ENCODE measurements at places on chromosomes 16 and 17.

DNA sequence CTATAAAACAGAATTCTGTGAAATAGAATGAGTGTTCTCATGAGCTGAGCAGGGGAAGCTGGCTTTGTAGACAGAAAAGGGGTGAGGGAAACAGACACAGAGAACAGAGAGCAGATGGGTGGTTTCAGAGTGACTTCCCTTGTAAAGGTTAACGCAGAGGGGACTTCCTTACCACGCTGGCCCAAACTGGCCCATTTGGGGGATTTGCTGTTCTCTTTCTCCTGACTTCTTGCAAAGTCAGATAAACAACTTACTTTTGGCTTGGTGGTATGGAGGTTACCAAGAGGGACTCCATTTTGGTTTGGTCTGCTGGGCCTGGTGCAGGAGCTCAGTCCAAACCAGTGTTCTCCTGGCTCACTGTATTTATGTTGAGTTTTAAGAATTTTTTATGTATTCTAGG lies 48.4 kb downstream of the SEC14L1 start:
- no peak for DNase-seq

- DNase-seq = no peak
These were observed 109.5 kb upstream of the CIBAR2 start for GRCh38 chr16:85221771-85222154.

GRCh38 chr17:2724784-2725164 lies 13.2 kb upstream of the CLUH start:
- DNase-seq = no peak

DNA sequence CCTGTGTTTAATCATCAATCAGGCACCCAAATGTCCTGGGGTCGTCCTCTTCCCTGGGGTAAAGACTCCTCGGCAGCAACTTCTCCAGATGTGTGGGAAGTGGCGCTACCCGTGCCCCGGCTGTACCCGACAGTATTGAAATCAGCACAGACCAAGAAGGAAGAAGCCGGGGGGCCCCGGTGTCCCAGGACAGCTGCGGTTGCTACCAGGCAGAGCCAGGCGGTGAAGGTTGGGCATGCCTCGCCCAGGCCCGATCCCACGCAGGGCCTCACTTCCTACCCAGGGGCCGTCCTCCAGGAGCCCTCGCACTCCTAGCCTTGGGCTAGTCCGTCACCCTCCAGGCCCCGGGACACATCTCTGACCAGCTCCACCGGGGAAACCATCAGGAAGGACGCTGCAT lies 9.0 kb upstream of the CCDC154 start:
- no peak for DNase-seq

- peak; percentile 92 for DNase-seq
These were observed 13.7 kb downstream of the ALOX12B start for GRCh38 chr17:8073627-8074484.

- DNase-seq = no peak
These were observed 529.1 kb downstream of the NPIPA7 start for GRCh38 chr16:16908077-16908476.

GRCh38 chr16:86761111-86762031 lies 183.0 kb downstream of the FOXL1 start:
- no peak for DNase-seq

- DNase-seq = no peak
These were observed 28.0 kb upstream of the GPRC5B start for GRCh38 chr16:19912455-19913339.

- no peak for DNase-seq
These were observed 515 bp upstream of the GOSR2 start for GRCh38 chr17:46922487-46922803.

- no peak for DNase-seq
These were observed 4.5 kb upstream of the DDX19B start for GRCh38 chr16:70294385-70295025.

GRCh38 chr16:88045820-88046303 lies 94.6 kb downstream of the BANP start:
- DNase-seq = no peak

DNA sequence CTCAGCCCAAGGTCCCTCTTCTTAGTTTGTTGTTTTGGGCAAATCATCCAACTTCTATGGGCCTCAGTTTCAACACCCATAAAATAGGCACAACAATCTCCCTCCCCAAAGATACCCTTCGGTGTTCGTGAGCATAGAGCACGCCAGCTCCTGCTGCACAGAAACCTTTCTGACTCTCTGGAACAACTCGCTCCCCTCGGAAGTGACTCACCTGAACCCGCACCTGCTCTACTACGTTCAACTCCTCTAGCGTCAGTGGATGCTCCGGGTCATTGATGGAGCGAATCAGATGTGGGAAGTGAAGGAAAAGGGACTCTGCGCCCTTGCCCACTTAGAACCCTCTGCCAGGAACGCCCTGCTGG lies 445 bp downstream of the CIAO2B start:
- DNase-seq = no peak

GRCh38 chr16:81739503-81739902 lies 39.6 kb upstream of the PLCG2 start:
- no peak for DNase-seq

DNA sequence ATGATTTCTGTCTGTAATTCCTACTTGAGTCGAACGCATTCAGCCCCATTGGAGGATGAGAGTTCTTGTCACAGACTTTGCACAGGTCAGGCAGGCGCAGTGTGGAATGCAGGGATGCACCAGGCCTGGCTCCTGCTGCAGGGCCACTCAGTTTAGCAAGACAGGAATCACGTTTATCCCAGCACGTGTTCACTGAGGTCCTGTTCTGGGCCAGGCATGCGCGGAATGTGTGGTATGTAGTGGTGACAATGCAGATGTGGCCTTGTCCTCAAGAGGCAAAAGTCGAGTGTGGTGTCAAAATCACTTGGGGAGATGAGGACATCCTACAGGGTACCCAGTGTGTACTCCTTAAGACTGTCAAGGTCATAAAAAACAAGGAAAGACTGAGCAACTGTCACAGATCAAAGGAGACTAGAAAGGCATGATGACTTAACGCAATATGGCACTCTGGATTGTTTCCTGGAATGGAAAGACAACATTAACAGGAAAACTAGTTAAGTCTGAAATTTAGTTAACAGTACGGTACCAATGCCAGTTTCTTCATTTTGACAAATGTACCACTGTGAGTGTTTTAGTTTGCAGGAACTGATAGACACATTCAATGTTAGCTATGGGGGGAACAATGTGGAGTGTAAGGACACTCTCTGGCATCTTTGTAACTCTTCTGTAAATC lies 121.5 kb upstream of the ADAMTS18 start:
- no peak for DNase-seq

DNA sequence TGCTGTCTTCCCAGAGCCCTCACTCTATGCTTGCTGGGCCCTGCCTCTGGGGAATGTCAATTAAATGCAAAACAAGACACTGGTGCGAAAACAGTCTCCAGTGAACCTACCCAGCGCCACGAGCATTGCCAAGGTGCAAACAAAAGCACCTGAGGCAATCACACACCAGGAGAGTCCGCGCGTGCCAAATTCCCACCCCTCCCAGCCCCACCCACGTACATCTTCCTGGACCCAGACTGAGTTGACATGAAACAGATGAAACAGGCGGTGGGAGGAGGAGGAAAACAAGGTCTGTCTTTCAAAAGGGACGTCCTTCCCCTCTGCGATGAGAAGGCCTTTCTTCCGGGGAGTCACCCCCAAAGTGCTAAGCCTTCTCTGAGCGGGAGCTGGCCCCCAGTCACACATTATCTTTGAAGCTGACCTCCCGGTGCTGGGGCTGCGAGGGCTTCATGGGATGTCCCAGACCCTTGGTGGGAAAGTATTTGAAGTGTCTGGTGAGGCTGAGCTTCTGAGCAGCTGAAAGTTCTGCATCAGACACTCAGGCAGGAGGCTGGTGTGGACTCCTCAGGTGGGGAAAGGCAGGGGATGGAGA lies 200.4 kb downstream of the AXIN2 start:
- no peak for DNase-seq

DNA sequence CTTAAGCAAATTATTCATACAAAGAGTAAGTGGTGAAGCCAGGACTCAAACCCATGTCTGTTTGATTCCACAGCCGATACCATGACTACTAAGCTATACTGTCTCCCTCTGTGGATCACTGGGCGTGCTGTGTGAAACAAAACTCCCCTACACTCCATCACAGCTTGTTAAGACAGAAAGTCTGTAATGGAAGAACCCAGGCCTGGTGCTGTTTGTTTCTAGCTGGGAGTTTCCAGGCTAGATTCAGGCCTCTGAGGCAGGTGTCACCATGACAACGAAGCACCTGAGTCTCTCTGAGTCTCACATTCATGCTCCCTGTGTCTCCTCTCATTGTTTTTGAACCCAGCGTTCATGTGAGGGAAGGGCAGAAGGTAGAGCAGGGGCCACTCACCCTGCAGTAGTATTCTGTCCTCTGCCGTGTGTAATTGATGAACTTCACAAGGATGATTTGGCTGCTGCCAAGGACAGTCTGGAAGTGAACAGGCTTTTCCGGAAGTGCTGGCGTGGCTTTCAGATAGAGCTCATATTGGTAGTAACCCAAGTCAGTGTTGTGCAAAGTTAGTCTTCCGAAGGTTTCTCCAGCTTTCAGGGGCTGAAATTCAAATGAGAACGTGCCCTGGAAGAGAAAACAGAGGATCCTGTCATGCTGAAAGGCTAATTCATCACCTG lies 8.6 kb upstream of the VAC14 start:
- DNase-seq = no peak

DNA sequence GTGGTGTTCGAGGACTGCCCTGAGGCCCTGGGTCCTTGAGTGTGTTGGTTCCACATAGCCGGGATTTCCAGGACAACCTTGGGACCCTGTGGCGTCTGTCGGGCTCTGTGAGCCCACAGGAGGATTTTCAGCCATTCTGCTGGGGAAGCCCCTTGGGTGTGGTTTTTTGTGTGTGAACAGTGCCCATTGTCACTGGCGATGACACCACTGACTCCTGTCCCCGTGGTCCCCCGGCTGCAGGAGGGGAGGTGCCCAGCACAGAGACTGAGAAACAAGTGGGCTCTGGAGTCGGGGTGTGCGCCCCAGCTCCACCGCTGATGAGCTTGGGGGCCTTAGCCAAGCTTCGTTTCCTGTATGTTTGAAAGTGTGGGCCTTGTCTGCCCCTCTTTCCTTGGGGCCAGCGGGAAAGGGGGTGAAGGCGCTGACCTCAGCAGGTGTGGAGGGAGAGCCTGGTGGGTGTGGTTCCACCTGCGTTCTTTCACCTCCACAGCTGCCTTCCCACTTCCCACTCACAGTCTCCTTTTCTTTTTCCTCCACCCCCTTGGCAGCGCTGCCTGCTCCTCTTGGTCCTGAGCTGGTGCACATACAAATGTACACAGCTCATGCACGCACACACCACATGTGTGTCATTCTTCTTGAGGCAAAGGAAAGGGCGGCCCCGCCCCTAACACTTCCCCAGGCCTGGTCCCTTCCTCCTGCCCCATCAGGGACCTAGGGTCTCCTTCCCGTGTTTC lies 16.1 kb downstream of the MGRN1 start:
- DNase-seq = no peak

- DNase-seq = no peak
These were observed 79.1 kb upstream of the HNF1B start for GRCh38 chr17:37823996-37824395.

GRCh38 chr16:88527186-88527936 lies 42.8 kb upstream of the ZC3H18 start:
- no peak for DNase-seq

DNA sequence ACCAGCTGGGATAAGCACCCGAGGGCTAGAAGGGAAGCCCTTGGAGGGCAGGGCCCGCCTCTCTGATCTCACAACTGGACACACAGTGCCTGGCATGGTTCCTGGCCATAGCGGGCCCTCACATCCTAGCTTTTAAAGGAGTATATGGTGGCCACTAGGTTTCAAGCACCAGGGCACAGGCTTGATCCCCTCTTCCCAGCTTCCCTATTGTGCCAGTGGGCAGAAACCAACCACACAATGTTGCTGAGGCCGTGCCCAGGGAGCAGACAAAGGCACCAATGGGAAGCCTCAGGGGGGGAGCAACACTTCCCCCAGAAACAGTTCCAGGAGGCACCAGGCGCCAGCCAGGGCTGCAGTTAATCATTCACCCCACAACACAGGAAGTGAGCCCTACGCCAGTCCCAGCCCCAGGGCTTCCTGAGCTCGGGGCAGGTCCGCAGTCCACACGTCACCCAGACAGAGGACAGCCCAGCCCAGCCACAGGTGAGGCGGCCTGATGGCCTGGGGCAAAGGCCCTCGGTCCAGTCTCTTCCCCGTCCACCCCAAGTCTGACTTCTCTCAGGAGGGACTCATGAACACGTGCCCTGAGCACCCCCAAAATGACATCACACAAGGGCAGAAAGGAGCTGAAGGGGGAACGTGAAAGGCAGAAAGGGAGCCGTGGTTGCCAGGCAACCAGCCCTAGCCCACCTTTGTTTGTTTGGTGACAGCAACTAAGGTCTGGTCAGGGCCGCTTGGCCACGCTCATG lies 12.8 kb downstream of the SMIM5 start:
- DNase-seq = no peak

- DNase-seq = no peak
These were observed 9.7 kb upstream of the RSKR start for GRCh38 chr17:28623696-28624095.

GRCh38 chr17:38881600-38882191 lies 11.8 kb downstream of the LASP1 start:
- DNase-seq = no peak

GRCh38 chr17:74637926-74638325 lies 14.4 kb upstream of the CD300E start:
- no peak for DNase-seq

DNA sequence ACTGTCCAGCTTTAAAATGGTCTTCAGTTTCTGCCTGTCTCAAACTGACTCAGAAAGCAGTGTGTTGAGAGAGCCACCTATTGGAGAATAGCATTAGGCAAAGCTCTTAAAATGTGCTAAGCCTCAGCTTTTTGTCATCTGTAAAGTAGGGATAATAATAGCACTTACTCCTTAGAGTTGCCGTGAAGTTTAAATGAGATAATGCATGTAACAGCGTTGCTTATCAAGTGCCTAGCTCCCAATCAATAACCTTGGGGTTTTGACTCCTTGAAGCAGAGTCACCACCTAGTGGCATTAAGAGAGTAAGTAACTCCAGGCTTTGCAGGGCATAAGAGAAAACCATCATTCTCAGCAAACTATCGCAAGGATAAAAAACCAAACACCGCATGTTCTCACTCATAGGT lies 163.3 kb downstream of the HS3ST2 start:
- no peak for DNase-seq

DNA sequence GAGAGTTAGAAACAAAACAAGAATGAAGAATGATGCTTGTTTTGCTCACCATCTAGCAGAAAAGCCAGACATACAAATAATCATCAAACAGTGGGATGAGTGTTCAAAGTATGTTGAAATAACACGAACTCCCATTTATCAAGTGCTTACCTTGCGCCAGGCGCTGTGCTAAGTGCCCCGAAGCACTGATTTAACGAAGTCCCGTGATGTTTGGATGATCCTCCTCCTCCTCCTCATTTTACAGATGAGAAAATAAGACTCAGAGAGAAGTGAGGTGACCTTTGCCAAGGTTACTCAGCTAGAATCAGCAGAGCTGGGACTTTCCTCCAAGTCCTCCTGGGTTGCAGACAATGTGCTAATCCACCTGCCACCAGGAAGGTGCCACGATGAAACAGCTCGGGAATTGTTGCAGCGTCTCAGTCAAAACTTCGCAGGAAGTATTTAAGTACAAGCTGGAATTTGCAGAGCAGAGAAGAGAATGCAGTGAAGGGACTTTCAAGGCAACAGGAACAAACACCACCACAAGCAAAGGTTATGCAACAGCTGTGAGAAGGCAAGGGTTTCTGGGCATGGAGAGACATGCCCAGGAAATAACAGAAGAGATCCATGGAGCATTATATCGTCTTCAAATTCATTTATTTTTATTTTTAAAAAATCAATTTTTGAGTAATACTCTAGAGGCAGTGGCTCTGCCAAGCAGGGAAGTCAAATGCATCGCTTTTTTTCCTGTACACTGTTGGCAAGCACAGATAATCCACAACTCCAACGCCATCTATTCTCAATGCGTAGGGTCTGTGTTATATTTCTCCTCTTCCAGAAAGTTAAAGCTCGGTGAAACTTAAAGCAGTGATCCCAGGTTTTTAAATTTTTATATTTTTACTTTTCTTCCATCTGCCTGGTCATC lies 11.1 kb downstream of the PRCD start:
- no peak for DNase-seq

All from D721Med (cell line).